ENCODE measurements at places on chromosomes 11 and 22.

DNA sequence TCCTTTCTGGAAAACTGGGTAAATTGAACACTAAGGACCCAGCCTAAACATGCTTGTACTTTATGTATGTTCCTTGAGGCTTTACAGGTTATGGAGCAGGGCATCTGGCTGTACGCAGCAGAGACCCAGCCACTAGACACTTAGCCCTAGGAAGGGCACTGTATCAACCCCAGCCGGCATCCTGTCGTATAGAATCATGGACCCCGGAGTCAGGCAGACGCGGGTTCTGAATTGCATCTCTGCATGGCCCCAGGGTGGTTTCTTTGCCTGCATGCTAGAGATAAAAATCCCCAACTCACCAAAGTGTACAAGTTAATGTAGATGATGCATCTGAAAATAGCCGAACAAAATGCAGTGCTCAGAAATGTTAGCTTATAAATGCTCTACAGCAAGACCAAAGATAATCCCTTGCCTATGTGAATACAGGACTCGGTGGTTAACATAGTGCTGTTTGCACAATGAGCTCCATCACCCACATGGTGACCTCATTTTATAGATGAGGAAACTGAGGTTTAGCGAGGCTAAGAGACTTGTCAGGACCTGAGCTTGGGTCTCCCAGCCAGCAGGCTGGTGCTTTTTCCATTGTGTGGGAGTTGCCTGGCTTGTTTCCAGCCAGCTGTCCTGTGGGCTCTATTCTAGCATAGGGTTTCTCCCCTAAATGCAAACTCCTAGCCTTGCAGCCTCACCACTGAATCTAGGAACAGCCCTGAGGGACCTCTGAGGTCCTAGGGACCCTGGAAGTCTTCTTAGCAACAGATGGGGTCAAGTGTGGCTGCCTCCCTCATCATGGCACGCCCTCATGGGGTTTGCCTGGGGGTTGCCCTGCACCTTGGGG, 7.3 kb downstream of the CD6 start:
- no peak for DNase-seq

DNA sequence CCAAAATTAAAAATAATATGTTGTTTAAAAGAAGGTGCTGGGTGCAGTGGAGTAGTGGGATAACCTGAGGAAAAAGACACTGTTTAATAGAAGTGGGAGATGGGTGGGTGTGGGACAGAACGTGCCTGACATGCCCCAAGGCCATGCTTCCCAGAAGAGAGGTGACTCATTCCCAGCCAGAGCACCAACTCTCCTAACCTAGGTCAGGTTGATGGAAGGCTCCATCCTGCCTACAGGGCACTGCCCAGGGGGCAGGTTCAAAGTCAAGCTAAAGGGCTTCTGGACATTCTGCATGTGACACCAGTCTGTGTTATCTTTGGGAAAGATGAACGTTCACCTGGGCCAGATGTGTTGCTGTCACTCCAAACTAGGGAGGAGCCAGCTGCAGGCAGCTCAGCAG, 453.1 kb downstream of the SOX6 start:
- no peak for DNase-seq

- DNase-seq, result peak; percentile 74
These were observed 9.9 kb upstream of the NUP160 start for GRCh38 chr11:47857892-47858543.

GRCh38 chr22:43399980-43400358, 11.8 kb upstream of the MPPED1 start:
- no peak for DNase-seq

GRCh38 chr11:118306556-118306955, 2.0 kb downstream of the CD3E start:
- DNase-seq, result no peak

GRCh38 chr11:119085437-119085847, 761 bp downstream of the HMBS start:
- DNase-seq, result no peak

DNA sequence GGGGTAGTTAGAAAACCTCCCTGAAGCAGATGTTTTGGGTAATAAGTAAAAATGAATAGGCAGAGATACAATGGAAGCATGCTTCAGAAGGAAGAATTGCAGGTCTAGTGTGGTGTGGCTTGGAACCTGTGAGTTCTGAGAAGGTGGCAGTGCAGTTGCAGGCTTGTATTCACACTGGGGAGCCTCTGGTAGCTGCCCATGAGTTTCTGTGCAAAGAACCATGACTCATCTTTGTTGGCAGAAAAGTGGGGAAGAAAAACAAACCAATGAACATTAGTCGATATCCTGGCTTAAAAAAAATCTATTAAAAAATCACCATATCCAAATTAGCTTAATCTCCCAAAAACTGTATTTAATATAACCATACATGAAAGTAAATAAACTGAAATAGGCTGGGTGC, 232.6 kb downstream of the FAT3 start:
- DNase-seq, result peak; percentile 55
